Muscle of leg (tissue), 16 donors: ENCODE measurements at places on chromosomes 16 and 17. TPM values are rescaled to one million over a fixed set of nuclear protein-coding genes. Genes with fewer than 3 reads are reported as not detected.

DNA sequence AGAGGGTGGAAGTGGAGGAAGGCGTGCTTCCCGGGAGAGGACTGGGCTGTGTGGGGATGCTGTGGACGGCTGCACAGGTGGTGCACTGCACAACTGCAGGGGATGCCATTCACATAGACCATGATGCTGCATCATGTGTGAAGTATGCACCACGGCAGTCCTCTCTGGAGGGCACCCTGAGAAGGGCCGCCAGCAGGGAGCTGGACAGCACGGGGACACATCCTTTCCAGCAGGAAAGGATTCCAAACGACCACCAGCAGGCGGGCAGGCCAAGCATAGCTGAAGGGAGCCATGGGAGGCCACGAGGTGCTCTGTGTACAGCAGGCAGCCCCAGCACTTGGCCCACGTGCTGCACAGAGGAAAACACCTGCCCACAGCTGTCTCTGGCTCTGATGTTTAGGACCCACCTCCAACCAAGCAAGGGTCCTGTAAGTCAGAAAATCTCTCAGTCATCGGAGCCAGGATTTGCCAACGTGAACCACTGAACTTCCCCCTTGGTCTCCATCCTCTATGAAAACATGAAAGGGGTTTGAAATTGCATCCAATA lies 10.1 kb downstream of the ACTG1 start:
- no peak overlapping the region for H3K27ac ChIP-seq
- H3K4me1 ChIP-seq = peaks cover 6% of the 10 kb centered on the region
- H3K4me3 ChIP-seq = no peak overlapping the region
- H3K36me3 ChIP-seq = no peaks in the 10 kb centered on the region

- peaks cover 32% of the 10 kb centered on the region for H3K36me3 ChIP-seq
- no peak for DNase-seq
- no peaks in the 10 kb centered on the region for H3K27me3 ChIP-seq
- no peak overlapping the region for H3K27ac ChIP-seq
- H3K4me3 ChIP-seq = no peak overlapping the region
Observed at GRCh38 chr17:45628019-45628418, 137.5 kb upstream of the PLEKHM1 start.

- no peaks in the 10 kb centered on the region for H3K36me3 ChIP-seq
- no peak overlapping the region for H3K4me3 ChIP-seq
- no peaks in the 10 kb centered on the region for H3K27me3 ChIP-seq
- no peaks in the 10 kb centered on the region for H3K4me1 ChIP-seq
- H3K27ac ChIP-seq = no peak overlapping the region
- no peak for DNase-seq
Observed at GRCh38 chr17:82148997-82149396, 51.0 kb upstream of the FASN start.

DNA sequence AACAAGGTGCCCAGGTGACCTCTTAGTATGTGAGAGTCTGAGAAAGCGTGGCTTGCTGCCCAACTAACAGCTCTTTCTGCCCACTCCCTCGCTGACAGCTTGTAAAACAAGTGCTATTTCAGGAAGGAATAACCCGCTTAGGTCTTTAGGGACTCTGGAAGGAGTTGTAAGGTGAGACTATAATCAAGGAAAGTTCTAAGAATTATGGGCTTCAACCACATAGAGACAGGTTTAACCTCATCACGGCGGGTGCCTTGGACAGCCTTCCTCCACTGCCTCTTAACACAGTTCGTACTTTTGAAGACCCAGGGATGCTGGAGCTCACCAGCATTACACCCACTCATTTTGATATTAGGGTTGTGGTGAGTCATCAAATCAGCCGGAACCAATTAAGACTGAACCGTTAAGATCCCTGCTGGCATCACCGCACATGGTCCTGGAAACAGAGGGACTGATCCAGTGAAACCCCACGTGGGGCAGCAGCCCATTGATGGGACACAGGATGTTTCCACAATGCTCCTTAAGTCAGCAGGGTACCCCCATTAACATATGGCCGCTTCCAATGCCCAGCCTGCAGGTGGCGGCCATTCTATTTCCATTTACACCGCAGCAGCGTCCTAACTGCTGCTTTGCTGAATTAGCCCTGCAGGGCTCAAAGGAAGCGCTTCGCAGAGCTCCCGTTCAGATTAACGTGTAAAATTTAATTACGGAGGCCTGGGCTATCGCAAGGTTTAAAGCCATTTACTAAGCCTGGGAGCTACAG lies 176.6 kb upstream of the SDK2 start:
- no peak overlapping the region for H3K4me3 ChIP-seq
- peaks cover 7% of the 10 kb centered on the region for H3K4me1 ChIP-seq
- no peaks in the 10 kb centered on the region for H3K36me3 ChIP-seq
- peaks cover 30% of the 10 kb centered on the region for H3K27me3 ChIP-seq

The TEKT5 gene
- 0.13 TPM for total RNA-seq

The RNU2-1 gene
- not detected for total RNA-seq

The COQ9 gene
- total RNA-seq = 68.8 TPM

The ASIC2 gene
- total RNA-seq = under 0.01 TPM
